ENCODE measurements at places on chromosomes 12 and 14.

GRCh38 chr12:93954166-93955112 is 193.9 kb upstream of the PLXNC1 start:
- no peak for DNase-seq

- no peak for DNase-seq
Observed at GRCh38 chr12:76142305-76142704, 57.8 kb upstream of the NAP1L1 start.

- DNase-seq = peak; percentile 27
Observed at GRCh38 chr12:12474931-12475795, 87.5 kb downstream of the DUSP16 start.

DNA sequence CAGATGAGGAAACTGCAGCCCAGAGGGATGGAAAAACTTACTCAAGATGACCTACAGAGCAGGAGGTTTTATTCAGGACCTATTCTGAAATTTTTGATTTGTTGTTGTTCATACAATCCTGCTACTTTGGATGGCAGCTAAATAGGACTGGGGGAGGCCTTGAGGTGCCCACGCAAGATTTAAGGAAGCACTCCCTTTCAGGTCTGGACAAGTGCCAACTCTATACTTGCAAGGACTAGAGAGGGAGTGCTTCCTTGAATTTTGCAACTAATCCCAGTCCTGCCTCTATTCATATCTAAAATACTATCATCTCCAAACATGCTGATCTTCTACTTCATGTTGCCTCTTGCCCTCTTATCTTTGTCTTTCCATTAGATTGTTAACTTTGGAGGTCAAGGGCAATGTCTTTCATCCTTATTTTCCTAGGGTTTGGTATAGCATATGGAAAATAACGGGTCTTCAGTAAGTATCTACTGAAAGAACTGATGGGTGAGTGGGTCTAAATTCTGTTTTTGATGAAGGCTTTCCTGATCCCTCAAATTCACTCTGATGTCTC is 28.6 kb upstream of the PPM1H start:
- DNase-seq = no peak

DNA sequence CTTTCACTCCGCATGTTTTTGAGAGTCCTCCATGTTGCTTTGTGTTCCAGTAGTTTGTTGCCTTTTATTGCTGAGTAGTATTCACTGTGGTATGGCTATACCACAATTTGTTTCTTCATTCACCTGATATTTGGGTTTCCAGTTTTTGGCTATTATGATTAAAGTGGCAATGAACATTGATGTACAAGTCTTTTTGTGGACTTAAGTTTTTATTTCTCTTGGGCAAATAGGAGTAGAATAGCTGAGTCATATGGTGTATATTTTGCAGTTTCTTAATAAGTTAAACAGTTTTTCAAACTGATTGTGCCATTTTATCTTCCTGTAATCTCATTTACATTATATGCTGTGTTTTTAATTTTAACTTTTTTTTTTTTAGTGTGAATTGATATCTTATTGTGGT is 16.2 kb downstream of the ADIPOR2 start:
- DNase-seq = no peak

DNA sequence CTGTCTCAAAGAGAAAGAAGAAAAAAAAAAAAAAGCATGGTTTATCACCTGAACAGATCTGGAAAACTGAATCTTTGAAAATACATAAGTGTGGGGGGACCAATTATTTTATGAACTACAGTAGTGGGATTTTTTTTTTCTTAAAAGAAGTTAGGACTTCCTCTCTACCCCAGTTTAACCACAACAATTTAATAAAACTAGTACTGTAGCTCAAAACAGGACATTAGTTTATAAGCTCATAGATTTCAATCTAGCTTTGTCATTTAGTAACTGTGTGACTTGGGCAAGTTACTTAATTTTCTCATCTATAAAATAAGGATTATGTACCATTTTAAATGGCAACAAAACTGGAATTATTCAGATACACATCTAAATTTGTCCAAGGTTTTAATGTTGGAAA is 23.5 kb upstream of the ARID4A start:
- DNase-seq = no peak

Data from stimulated activated CD4-positive, alpha-beta T cell treated with anti-CD3 and anti-CD28 coated beads, Interleukin-4, amount 100 ng/mL, for 48 hours (primary cell).